Activated CD4-positive, alpha-beta T cell treated with anti-CD3 and anti-CD28 coated beads for 24 hours (primary cell): ENCODE measurements at places on chromosomes 7 and 10.

DNA sequence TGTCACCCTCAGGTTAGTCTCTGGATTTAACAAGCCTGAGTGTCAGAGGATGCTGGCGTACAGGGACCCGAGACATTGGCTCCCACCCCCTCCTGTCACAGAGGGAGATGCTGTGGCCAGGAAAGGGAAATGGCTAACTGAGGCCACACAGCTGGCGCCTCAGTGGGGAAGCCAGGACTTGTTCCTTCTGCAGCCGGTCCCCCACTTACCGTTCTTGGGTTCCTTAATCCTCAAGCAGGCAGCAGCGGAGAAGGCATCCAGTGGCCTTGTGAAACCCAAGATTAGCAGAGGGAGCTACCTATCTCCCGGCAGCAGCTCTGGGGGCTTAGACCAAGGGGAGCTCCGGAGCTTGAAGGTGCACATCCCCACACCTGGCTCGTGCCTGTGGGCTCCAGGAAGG lies 65.4 kb downstream of the NEURL1 start:
- DNase-seq, result no peak

DNA sequence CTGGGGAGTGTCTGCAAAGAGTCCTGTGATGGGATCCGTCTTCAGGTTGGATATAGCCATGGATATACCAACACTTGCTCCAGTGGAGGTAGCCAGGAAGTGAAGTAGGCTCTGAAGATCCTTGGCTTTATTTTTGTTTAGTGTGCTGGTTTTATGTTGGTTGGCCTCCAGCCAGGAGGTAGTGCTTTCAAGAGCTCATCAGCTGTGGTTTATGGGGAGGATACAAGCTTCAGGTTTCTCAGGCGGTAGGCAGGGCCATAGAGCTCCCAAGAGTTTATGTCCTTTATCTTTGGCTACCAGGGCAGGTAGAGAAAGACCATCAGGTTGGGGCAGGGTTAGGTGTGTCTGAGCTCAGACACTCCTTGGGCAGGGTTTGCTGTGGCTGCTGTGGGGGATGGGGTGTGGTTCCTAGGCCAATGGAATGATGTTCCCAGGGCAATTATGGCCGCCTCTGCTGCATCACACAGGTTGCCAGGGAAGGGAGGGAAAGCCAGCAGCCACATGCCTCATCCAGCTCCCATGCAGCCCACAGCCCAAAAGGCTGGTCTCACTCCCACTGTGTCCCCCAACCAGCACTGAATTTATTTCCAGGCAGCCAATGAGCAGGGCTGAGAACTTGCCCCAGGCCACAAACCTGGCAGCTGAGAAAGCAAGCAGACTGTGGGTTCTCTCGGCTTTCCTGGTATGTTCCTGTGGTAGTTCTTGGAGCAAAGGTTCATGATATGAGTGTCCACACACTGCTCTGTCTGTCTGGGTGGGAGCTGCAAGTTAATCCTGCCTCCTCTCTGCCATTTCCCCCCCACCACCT lies 67.0 kb upstream of the PRLHR start:
- no peak for DNase-seq

DNA sequence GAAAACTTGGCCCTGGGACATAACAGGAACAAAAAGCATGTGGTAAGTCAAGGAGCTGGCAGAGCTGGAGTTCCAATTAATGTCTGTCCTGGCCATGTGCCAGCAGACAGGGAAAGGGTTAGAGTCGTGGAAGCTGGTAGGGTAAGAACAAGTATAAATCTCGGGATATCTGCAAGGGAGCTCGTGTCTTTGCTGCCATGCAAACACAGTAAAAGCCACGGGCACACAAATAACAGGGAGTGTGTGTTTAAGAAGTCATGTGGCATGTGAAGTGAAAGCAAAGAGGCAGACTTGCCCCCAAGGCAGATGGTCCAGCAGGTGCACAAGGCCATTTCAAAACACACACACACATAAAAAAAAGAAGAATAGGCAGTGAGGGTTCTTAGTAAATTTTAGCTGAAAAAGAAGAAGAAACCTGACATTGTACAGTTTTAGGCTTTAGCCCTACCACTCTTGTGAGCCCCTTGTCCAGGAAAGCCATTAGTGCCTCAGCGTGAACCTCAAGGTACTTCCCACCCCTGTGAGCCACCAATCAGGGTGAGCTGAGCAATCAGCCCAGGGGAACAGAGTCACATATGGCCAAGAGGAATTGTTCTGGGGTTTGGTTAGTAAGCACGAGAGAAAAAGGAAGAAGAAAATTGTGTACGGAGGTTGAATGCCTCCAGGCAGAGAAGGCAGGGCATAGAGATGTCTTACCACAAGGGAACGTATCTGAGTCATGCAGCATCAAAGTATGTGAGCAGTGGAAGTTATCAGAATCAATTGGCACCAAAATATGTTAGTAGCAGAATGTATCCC lies 32.8 kb upstream of the ARHGAP12 start:
- no peak for DNase-seq

- no peak for DNase-seq
Measured at GRCh38 chr7:142717453-142717852, 31.8 kb upstream of the PRSS1 start.

GRCh38 chr10:131025333-131025732 lies 286.2 kb downstream of the TCERG1L start:
- no peak for DNase-seq

DNA sequence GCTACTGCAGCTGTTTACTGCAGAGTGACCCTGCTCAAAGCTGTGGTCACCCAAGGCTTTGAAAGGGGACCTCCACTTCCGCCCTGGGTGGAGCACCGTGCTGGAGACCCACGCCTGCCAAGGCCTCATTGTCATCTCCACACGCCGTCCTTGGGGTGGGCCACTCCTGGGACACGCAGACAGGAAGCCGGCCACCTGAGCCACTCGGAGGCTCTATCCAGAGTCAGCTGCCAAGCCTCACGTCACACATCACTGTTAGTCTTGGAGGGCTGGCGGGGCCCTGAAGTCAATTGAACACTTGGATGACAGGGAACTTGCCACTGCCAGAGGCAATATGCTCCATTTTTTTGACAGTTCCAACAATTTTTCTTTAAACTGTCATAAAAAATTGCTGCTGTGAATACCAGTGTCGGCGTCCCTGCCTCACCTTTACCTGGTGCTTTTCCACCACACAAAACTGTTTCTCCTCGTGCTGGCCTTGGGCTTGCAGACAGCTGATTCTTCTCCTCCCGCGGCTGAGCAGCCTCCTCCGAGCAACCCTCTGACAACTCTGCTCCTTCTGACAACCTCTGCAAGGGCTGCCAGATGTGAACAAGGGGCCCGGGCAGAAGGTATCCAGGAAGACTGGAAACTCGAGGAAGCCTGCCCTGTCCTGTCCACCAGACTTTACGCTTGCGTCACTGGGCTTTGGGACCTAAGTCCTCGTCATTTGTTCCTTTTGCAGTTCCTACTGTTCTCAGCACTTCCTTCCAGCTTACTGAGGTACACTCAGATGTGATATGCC lies 81.9 kb downstream of the EGFR start:
- no peak for DNase-seq
